Iris pigment epithelial cell (primary cell): ENCODE measurements at places on chromosomes 5 and 9.

- DNase-seq = peak; percentile 8
Observed at GRCh38 chr5:42547141-42547540, 123.9 kb downstream of the GHR start.

- peak; percentile 55 for DNase-seq
Observed at GRCh38 chr5:74579215-74579614, 61.3 kb downstream of the ENC1 start.

DNA sequence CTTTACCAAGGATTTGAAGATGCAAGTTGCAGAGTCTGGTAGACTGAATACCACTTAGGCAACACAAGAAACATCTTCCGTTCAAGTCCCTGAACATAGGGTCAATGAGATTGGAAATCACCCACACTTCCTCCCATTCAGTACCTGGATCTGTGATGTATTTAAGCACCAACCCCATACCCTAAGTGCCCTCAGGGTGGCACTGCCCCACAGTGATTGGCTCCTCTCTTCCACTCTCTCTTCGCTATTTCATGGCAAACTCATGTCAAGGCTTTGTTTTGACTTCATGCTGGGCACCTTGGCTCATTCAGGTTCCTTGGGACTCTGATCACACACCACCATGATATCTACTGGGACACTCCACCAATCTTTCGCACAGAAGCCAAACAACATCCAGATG lies 53.7 kb downstream of the GGTA1 start:
- DNase-seq = no peak

DNA sequence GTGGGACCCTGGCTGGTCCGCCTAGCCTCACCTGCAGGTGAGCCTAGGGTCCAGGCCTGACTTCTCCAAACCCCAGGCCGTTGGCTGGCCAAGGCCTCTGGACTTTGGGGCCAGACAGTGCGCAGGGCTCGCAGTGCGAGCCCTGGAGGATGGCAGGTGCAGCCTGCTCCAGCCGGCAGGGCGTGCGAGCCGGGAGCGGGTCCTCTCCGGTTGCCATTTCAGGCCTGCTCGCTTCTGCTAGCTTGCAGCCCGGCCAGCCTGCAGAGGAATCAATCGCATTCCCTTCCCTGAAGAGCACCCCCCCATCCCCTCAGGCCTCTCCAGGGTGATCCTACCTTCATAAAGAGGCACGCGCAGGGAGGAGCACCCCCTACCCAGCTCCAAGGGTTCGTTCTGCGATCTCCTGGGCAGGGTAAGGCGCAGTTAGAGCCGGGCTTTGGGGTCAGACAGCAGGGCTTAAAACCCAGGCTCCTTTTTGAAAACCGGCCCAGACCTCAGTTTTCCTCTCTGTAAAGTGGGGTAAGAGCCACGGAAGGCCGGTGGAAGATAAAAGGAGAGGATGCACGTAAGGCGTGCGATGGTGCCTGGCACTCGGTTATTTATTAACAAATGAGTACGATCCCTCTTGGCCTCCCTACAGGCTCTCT lies 6.2 kb downstream of the BARHL1 start:
- DNase-seq = no peak

DNA sequence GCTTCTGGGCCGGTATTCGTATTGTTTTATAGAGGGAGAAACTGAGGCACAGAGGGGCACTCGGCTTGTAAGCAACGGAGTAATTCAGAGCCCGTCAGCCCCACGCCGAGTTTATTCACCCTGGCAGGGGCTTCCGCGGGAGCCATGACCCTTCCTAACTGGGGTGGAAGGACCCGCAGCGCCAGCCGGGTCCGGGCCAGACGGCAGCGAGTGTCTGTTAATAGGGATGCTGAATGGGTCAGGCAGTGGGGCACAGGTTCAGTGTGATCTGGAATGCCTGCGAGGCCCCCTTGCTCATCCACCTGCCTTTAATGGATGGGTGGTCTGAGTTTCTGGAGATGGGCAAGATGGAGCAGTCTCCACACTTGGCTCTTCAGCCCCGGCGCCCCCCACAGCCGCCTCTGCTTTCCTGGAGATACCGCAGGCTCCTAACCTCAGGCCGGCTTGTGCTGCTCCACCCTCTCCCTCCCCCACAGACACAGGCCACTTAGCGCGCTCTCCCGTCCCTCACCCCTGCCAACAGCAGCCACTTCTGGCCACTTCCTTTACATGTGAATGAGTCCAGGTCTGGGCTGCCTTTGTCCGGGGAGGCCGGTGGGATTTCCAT lies 147.1 kb downstream of the ERCC6L2 start:
- DNase-seq = no peak

GRCh38 chr5:174693697-174694385 lies 30.5 kb upstream of the MSX2 start:
- DNase-seq = no peak

- peak; percentile 88 for DNase-seq
Observed at GRCh38 chr5:91848453-91848852, 465.3 kb upstream of the ARRDC3 start.

GRCh38 chr9:97984188-97985057 lies 1.3 kb downstream of the ANP32B start:
- peak; percentile 82 for DNase-seq

- DNase-seq = peak; percentile 94
Observed at GRCh38 chr9:16532681-16533450, 337.6 kb downstream of the BNC2 start.

GRCh38 chr9:73775757-73776156 lies 624.1 kb downstream of the ANXA1 start:
- DNase-seq = peak; percentile 80

DNA sequence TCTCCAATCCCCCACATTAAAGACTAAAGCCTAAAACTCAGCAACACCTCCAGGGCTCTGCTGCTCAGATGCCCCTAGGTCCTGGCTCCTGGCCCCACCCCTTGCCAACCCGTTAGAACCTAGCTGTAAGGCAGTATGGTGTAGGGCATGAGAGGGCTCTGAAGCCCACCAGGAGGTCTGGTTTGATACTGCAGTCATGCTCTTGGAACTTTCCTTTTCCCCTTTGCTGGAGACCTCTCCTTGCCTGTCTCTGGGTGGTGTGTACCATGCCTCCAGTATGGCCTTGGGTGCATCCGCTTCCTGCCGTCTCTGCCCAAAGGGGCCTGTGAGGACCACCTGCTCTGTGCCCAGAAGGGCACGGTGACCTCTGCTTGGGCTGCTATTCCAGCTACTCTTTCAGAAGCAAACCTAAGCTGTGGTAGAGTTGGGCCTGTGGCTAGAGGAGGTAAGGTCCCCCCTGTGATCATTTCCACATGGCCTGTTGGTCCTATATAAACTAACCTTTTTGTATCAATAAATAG lies 3.5 kb downstream of the TENT4A start:
- DNase-seq = no peak

- peak; percentile 28 for DNase-seq
Observed at GRCh38 chr9:92970467-92970923, 23.2 kb downstream of the FGD3 start.

DNA sequence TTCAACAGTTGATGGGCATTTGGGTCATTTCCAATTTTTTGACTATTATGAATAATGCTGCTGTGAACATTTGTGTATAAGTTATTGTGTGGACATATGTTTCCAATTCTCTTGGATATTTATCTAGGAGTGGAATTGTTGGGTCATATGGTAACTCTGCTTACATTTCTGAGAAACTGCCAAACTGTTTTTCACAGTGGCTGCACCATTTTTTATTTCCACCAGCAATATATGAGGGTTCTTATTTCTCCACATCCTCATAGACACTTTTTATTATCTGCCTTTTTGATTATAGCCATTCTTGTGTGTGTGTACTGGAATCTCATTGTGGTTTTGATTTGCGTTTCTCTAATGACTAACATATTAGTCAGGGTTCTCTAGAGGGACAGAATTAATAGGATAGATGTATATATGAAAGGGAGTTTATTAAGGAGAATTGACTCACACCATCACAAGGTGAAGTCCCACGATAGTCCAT lies 14.7 kb upstream of the MED27 start:
- DNase-seq = peak; percentile 84

GRCh38 chr5:111122398-111122797 lies 30.2 kb downstream of the WDR36 start:
- DNase-seq = peak; percentile 12

DNA sequence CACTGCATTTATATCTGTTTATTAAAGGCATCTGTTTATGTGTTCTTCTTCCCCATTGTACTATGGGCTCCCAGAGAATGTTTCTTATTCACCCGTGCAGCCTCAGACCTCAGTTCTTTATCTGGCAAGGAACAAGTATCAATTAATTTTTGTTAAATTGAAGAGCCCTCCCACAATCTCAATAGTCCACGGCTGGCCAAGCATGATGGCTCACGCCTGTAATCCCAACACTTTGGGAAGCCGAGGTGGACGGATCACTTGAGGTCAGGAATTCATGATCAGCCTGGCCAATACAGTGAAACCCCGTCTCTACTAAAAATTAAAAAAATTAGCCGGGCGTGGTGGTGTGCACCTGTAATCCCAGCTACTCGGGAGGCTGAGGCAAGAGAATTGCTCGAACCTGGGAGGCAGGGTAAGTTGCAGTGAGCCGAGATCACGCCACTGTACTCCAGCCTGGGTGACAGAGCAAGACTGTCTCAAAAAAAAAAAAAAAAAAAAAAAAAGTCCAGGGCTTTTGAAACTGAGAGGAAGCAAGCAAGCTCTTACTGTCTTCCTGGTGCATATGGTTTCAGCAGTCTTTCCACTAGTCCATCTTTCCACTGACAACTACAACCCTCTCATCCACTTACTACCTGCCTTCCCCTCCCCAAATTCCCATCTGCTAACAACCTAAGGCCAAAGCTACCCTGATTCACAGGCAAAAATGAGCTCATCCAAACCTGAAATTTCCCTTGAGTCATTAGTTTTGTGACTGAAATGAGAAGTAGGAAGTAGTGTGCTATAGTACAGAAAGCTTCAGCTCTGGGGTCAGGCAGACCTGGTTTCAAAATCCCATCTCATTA lies 2.3 kb upstream of the HK3 start:
- DNase-seq = no peak

GRCh38 chr5:148384380-148384737 lies 601 bp downstream of the FBXO38 start:
- peak; percentile 19 for DNase-seq

DNA sequence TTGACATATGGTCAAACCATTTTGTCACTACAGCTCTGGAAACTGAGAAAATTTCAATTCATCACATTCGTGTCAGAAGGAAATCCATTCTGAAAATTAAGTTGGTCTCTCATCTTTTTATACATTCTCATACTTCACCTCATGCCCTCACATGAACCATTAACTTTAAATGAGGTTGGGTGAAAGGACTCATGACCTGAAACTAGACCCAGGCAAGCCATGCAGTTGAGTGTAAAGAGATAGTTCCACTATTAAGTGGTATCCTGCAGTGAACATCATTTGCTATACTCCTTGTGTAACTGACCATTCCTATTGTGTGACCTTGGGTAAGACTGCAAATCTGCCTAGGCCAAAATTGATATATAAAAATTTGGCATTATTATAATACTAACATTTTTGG lies 299.6 kb upstream of the GRIN3A start:
- DNase-seq = no peak

GRCh38 chr5:104541141-104541785 lies 978.7 kb upstream of the NUDT12 start:
- DNase-seq = no peak

DNA sequence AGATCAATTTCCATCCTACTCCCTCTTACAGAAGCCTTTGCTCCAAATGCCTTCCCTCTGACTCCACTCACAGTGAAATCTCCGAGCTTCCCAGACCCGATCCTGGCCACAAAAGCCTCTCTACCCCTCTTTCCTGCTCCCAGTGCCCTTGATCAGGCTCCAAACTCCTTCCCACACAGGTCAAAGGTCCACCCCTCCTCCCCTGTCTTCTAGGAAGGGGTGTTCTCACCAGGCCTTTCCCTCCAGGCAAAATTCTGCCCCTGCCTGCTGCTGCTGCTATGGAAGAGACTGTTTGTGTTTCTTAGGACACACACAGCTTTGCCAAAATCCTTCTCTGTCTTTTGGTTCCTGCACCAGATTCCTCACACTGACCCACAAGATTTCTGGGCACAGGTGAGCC lies 85.8 kb upstream of the ALDH1A1 start:
- DNase-seq = peak; percentile 43

DNA sequence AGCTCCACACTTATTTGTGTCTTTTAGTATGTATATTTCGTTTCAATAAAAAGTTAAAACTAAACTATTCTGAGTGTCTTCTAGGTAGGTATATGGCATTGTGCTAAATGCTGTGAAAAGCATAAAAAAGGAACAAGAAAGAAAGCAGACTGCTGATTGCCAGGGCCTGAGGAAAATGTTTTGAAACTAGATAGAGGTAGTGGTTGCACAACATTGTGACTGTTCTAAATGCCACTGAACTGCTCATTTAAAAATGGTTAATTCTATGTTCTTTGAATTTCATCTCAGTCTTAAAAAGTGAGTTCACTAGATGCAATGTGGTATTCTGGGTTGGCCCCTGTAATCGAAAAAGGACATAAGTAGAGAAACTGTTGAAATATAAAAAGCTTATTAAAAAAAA lies 2.6 kb upstream of the ALAD start:
- peak; percentile 34 for DNase-seq

DNA sequence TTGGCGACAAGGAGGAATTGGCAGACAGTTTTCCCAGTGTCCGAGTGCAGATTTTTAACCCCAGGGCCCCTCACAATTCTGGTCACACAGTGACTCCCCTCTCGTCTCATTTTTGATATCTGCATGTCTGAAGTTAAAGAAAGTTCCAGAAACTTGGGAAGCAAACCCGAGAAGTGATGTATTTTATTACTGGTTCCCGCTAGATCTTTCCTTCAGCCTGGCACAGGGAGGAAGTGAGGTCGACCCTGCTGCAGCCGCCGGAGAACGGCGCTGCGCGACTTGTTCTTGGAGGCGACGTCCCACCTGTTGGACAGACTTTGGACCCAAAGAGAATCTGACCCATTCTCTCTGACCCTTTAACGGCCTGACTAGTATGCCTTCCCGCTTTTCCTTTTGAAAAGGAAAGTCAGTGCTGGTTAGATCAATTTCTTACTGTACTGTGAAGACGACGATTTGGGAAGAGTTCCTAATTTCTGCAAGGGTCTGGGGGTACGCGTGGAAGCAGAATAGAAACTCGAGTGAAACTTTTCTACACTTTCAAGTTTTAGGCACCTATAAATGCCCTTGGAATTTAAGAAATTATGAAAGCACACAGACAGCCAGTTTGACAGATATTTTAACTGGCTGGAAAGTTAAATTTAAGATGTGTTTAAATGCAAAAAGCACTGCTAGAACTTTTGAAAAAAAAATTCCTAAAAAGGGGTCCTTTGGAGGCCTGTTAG lies 744 bp downstream of the OTULIN start:
- DNase-seq = no peak

- no peak for DNase-seq
Observed at GRCh38 chr5:126941403-126941802, 89.0 kb downstream of the MARCHF3 start.

- DNase-seq = peak; percentile 15
Observed at GRCh38 chr5:151602806-151603205, 11.7 kb upstream of the FAT2 start.

GRCh38 chr5:150036513-150036912 lies 36.0 kb downstream of the HMGXB3 start:
- peak; percentile 99 for DNase-seq

- DNase-seq = no peak
Observed at GRCh38 chr9:106637486-106637885, 225.5 kb upstream of the ZNF462 start.

- DNase-seq = peak; percentile 36
Observed at GRCh38 chr9:125634040-125634717, 72.8 kb downstream of the MAPKAP1 start.
